ENCODE measurements at places on chromosomes 6 and 20. TPM values are rescaled to one million over a fixed set of nuclear protein-coding genes. Genes with fewer than 3 reads are reported as not detected.

The SMIM26 gene
- total RNA-seq = 64.7 TPM

The HTR1E gene
- not detected for total RNA-seq

The FAM8A1 gene
- total RNA-seq = 14.3 TPM

The COL21A1 gene
- total RNA-seq = not detected

The COL12A1 gene
- not detected for total RNA-seq

The NOX3 gene
- total RNA-seq = not detected

The CRISP1 gene
- total RNA-seq = not detected

The HSPA1L gene
- total RNA-seq = 3.0 TPM

The CHRNA4 gene
- total RNA-seq = not detected

The MATN4 gene
- 1.5 TPM for total RNA-seq

The CPNE5 gene
- total RNA-seq = 4.0 TPM

The BMP5 gene
- total RNA-seq = not detected

The GSTA2 gene
- not detected for total RNA-seq

The ZNF512B gene
- total RNA-seq = 16.5 TPM

The DDO gene
- total RNA-seq = not detected

The ADGRF1 gene
- total RNA-seq = not detected

The EPPIN gene
- not detected for total RNA-seq

The RSPO3 gene
- total RNA-seq = not detected

The MCHR2 gene
- not detected for total RNA-seq

The APCDD1L gene
- total RNA-seq = not detected

The BTN1A1 gene
- total RNA-seq = not detected

The LIN28B gene
- not detected for total RNA-seq

The UBE3D gene
- total RNA-seq = 3.8 TPM

The FLRT3 gene
- not detected for total RNA-seq

The RIPOR3 gene
- not detected for total RNA-seq

The KHDC1L gene
- not detected for total RNA-seq

The CALHM4 gene
- total RNA-seq = not detected

The BPIFA1 gene
- not detected for total RNA-seq

The CPXM1 gene
- total RNA-seq = 0.20 TPM

The BANF2 gene
- not detected for total RNA-seq

The RSPO4 gene
- total RNA-seq = not detected

The PCSK2 gene
- total RNA-seq = not detected

The ATP6V1G2 gene
- 3.8 TPM for total RNA-seq

The TREM2 gene
- total RNA-seq = not detected

The METTL24 gene
- total RNA-seq = not detected

The ZC2HC1B gene
- total RNA-seq = not detected

The NAA20 gene
- total RNA-seq = 53.3 TPM

The LHFPL5 gene
- total RNA-seq = not detected

The MACROD2 gene
- total RNA-seq = not detected

The PDE10A gene
- total RNA-seq = not detected

The LY6G6F gene
- not detected for total RNA-seq

The BPIFB4 gene
- total RNA-seq = not detected

The WFDC2 gene
- total RNA-seq = not detected

The SLPI gene
- total RNA-seq = 0.45 TPM

The BTNL2 gene
- not detected for total RNA-seq

The WFDC12 gene
- total RNA-seq = not detected

The KLHDC3 gene
- 64.6 TPM for total RNA-seq

The CFB gene
- total RNA-seq = 0.58 TPM

The CYP21A2 gene
- 0.23 TPM for total RNA-seq

The MAD2L1BP gene
- total RNA-seq = 41.8 TPM

The PPP2R5D gene
- total RNA-seq = 59.3 TPM

The LY6G6C gene
- not detected for total RNA-seq

The RBPJL gene
- total RNA-seq = not detected

The TSPO2 gene
- total RNA-seq = not detected

The MYH7B gene
- total RNA-seq = 0.08 TPM

Measured in activated CD4-positive, alpha-beta memory T cell treated with anti-CD3 and anti-CD28 coated beads, Interleukin-2, amount 10 ng/mL, durations not matched to agents 7 days and 5 days (primary cell).